ENCODE measurements at places on chromosomes 16 and 17. TPM values are rescaled to one million over a fixed set of nuclear protein-coding genes. Genes with fewer than 3 reads are reported as not detected.

GRCh38 chr16:2981177-2981898 lies 1.1 kb upstream of the PKMYT1 start:
- H3K4me1 ChIP-seq, result peaks cover 24% of the 10 kb centered on the region
- no peaks in the 10 kb centered on the region for H3K36me3 ChIP-seq
- H3K4me3 ChIP-seq, result peak overlapping the region; percentile 80
- H3K27me3 ChIP-seq, result peaks cover 6% of the 10 kb centered on the region
- peak overlapping the region; percentile 89 for H3K27ac ChIP-seq

Gene ARL5C
- total RNA-seq, result not detected

DNA sequence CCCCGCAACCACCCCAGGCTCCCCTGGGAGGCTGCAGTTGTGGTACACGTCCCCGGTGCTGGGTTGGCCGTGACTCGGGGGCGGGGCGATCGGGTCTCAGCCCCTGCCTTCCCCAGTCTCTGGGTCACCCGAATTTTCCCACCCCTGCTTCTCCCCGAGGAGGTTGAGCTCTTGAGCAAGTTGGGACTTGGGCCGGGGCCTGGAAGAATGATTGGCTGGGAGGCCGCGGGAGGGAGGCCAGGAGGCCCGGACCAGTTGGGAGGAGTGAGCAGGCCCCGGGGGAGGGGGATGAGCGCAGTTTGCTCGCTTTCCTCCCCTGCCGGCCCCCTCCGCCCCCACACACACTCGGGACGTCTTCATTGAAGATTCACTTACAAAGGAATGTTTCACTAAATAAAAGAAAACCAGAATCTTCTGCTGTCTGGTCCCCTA lies 4.5 kb upstream of the HEXIM1 start:
- H3K36me3 ChIP-seq, result no peaks in the 10 kb centered on the region
- H3K27ac ChIP-seq, result peak overlapping the region; percentile 90

DNA sequence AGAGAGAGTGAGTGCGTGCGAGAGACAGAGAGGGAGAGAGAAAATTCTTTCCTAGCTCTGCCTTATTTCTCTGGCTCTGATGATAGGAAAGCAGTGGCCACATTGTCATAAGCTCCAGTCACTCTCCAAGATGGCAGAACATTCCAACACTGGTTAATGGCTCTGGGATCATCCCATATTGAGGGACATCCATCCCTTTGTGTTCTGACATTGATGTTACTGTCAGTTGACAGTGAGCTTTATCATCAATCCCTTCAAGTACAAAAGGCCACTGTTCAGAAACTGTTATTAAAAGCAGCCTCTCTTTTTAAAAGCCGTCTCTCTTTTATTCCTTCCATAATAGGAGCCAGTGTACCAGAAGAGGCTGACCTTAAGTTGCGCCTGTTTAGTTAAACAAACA lies 1084.9 kb upstream of the RBFOX1 start:
- H3K27me3 ChIP-seq, result no peaks in the 10 kb centered on the region
- no peak overlapping the region for H3K27ac ChIP-seq
- no peaks in the 10 kb centered on the region for H3K36me3 ChIP-seq
- no peak overlapping the region for H3K4me3 ChIP-seq

DNA sequence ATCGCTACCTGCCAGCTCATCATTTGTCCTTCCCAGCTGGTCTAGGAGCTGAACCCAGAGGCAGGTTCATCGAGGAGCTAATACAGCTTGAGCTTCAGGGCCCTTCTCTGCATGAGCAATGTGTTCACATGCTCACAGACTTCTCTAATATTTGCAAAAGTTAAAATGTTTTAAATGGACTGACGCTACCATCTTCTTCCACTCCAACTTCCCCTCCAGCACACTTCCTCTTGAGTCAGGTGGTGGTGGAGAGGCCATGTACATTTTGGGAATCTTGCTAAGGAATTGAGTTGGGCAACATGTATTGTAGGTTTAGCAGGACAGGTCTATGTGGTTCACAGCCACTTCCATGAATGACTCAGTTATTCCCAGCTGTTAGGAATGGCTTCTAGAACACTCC lies 21.6 kb upstream of the RHOT1 start:
- no peak for DNase-seq
- no peak overlapping the region for H3K4me3 ChIP-seq
- no peak overlapping the region for H3K27ac ChIP-seq
- H3K36me3 ChIP-seq, result no peaks in the 10 kb centered on the region
- H3K4me1 ChIP-seq, result no peaks in the 10 kb centered on the region

- no peak overlapping the region for H3K27ac ChIP-seq
- H3K27me3 ChIP-seq, result no peaks in the 10 kb centered on the region
These were observed 207.1 kb upstream of the ASIC2 start for GRCh38 chr17:33500151-33500550.

GRCh38 chr16:10896723-10897122 lies 19.7 kb downstream of the CIITA start:
- H3K4me3 ChIP-seq, result no peak overlapping the region
- DNase-seq, result no peak
- H3K27me3 ChIP-seq, result no peaks in the 10 kb centered on the region
- H3K36me3 ChIP-seq, result no peaks in the 10 kb centered on the region
- no peaks in the 10 kb centered on the region for H3K4me1 ChIP-seq

Gene GNGT2
- not detected for total RNA-seq

Gene TMEM98
- total RNA-seq, result 1.7 TPM

DNA sequence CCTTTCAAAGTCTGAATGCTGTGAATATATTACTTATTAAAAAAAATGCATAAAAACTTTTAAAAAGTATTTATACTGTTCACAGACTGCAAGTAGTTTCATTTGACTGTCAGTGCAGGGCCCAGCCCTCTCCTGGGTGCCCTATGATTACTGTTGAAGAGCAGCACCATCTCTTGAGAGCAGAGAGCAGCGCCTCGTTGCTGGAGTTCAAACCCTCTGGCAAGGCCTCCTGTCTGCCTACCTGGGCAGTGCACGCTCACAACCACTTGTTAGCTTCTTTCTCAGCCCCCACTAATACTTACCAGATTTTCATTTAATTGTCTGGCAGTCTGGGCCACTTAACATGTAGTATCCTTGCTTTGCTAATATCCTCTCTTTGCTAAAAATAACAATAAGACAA lies 233.4 kb downstream of the PHKB start:
- peaks cover 95% of the 10 kb centered on the region for H3K36me3 ChIP-seq
- no peak for DNase-seq
- no peak overlapping the region for H3K27ac ChIP-seq
- no peak overlapping the region for H3K4me3 ChIP-seq
- no peaks in the 10 kb centered on the region for H3K4me1 ChIP-seq
- H3K27me3 ChIP-seq, result no peaks in the 10 kb centered on the region

Gene FOXN1
- total RNA-seq, result not detected

- H3K4me3 ChIP-seq, result no peak overlapping the region
- no peak for DNase-seq
- no peak overlapping the region for H3K27ac ChIP-seq
- no peaks in the 10 kb centered on the region for H3K36me3 ChIP-seq
- no peaks in the 10 kb centered on the region for H3K4me1 ChIP-seq
- peaks cover 44% of the 10 kb centered on the region for H3K27me3 ChIP-seq
These were observed 1.7 kb downstream of the ATP2C2 start for GRCh38 chr16:84369938-84370627.

Gene HCRT
- total RNA-seq, result not detected

GRCh38 chr17:27906623-27907022 lies 13.5 kb upstream of the LYRM9 start:
- no peak overlapping the region for H3K4me3 ChIP-seq
- no peaks in the 10 kb centered on the region for H3K36me3 ChIP-seq
- H3K27ac ChIP-seq, result no peak overlapping the region
- H3K27me3 ChIP-seq, result peaks cover 2% of the 10 kb centered on the region
- H3K4me1 ChIP-seq, result no peaks in the 10 kb centered on the region

DNA sequence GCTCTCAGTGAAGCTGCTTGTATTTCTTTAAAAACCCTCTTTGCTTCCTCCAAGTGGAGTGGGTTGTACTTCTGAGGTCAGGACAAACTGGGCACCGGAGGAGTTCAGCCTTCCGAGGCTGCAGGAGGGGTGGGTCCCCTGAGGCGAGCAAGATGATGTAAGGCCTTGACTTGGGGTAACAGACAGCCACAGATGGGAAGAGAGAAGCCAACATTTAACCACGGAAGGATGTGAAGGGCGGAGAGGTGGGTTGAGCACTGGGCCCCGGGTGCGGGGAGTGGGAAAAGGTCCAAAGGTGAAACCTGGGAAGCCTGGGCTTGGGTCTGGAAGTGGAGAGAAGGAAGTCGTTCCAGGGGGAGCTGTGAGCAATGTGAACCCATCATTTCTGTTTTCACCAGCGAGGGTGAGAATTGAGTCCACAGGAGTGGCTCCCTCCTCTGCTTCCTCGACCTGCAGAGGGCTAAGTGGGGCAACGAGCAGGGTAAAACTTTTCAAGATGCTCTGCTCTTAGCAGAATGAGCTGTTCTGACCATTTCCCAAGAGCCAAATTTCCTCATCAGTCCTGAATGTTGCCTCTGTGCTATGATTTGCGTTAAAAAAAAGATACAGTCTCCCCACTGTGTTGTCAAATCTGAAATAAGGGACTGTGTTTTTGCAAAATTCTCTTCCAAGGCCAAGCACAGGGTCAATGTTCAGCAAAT lies 137.7 kb upstream of the CRHR1 start:
- no peaks in the 10 kb centered on the region for H3K4me1 ChIP-seq
- no peak for DNase-seq
- H3K27me3 ChIP-seq, result peaks cover 11% of the 10 kb centered on the region
- H3K27ac ChIP-seq, result no peak overlapping the region

DNA sequence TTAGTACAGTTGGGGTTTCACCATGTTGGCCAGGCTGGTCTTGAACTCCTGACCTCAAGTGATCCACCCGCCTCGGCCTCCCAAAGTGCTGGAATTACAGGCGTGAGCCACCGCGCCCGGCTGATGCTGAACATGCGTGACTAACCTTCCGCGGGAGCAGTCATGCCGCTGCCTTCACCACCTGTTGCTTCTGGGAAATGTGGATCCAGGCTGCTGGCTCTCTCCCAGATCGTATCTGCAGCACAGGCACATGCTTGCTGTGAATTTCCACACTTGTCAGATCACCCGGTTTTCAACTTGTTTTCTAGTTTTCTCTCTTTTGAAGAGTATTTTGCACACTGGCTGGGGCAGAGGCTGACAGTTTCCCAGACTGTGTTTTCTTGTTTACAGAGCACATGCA lies 97.9 kb downstream of the ADCY9 start:
- peak; percentile 62 for DNase-seq
- H3K4me3 ChIP-seq, result no peak overlapping the region
- H3K27ac ChIP-seq, result peak overlapping the region; percentile 37

DNA sequence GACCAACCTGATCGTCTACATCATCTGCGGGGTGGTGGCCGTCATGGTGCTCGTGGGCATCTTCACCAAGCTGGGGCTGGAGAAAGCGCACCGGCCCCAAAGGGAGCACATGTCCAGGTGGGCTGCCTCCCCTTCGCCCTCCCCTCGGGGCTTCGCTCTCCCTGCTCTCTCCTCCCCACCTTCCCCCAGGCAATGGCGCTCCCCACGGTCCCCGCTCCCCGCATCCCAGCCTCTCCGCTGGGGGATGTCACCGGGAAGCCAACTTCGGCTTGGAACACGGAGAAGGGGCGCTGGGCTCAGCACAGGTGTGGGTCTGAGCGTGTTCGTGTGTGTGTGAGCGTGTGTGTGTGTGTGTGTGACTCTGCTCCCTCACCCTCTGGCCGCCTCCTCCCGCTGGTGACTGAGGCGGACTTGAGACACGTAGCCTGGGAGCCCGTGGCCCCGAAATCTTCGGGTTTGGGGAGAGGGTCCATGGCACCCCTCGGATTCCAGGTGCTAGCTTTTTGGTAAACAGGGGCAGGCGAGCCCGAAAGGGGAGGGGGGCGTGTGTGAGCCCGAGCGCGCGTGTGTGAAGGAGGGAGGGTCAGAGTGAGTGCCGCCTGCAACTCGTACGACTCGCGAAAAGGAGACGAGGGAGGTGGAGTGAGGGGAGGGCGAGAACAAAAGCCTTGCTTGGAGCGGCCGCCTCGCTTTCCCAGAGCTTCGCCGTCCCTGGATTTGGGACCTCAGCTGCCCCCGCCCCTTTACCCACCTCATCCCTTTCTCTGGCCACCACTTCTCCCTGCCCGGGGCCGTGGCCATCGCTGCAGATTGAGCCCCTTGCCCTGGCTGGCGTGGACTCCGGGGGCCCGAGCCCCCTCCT lies 1.3 kb downstream of the SHISA9 start:
- no peaks in the 10 kb centered on the region for H3K36me3 ChIP-seq
- no peaks in the 10 kb centered on the region for H3K4me1 ChIP-seq
- no peak overlapping the region for H3K27ac ChIP-seq
- DNase-seq, result no peak
- peaks cover 37% of the 10 kb centered on the region for H3K27me3 ChIP-seq

GRCh38 chr16:19281246-19281645 lies 4.3 kb upstream of the CLEC19A start:
- H3K36me3 ChIP-seq, result no peaks in the 10 kb centered on the region
- H3K27ac ChIP-seq, result no peak overlapping the region
- DNase-seq, result no peak
- H3K4me1 ChIP-seq, result no peaks in the 10 kb centered on the region
- H3K4me3 ChIP-seq, result no peak overlapping the region
- H3K27me3 ChIP-seq, result no peaks in the 10 kb centered on the region

DNA sequence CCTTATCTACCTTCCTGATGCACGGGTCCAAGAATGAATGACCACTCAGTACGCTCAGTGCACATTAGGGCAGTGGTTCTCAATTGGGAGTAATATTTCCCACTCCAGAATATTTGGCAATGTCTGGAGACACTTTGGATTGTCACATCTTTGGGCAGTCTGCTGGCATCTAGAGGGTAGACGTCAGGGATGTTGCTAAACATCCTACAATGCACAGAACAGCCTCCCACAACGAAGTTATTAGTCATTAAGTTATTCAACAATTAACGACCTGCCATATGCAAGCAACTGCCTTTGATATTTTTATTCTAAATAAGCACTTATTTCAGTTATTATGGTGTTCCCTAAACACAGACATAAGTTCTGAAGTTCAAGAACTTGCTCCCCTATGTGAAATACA lies 669.3 kb downstream of the TOX3 start:
- H3K4me1 ChIP-seq, result no peaks in the 10 kb centered on the region
- DNase-seq, result no peak
- H3K27me3 ChIP-seq, result no peaks in the 10 kb centered on the region
- no peaks in the 10 kb centered on the region for H3K36me3 ChIP-seq
- no peak overlapping the region for H3K27ac ChIP-seq

DNA sequence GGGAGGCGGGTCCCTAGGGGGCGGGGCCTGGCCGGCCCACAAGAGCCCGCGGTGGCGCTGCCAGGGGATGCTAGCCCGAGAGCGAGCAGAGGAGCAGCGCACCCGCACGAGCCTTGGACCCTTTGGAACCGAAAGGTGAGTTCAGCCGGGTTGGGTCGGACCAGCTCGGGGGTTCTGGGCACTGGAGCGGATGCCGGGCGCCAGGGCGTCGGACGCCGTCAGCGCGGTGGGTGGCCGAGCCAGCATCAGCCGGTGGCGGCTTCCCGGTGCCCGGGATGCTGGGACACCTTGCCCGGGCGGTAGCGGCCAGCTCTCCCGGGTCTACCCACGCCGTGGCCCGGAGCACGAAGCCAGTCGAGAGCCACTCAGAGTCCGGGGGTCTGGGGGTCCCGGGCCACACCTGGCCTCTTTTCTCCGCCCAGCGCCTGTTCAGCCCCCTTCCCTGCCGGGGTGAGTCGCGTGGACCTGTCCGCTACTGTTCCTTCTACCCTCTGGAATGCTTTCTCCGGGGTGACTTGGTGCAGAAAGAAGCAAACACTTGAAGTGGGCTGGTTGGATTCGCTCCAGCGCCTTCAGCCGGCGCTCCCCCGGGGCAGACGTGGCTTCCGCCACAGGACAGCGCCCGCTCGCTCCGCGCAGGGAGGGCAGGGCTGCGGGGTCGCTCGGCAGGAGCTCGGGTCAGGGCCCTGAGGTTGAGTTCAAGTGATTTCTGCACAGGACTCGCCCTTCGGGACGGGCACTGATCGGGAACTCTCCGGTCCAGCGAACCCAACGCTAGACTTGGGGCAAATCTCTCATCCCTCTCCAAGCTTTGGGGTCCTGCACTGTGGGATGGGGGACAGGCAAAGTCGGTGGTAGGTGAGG lies at the start of gene SCNN1G:
TSS of gene SCNN1G (plus strand) at position 67 of the 864 bp plus-strand sequence. CDS start 3,527 bp downstream, outside the sequence.
- H3K4me3 ChIP-seq, result peak within 1 kb of the TSS; percentile 59
- no peak within 1 kb of the TSS for H3K27ac ChIP-seq
- no peaks in the 10 kb centered on the region for H3K36me3 ChIP-seq
- peaks cover 18% of the 10 kb centered on the region for H3K27me3 ChIP-seq
- no peak for DNase-seq
- H3K4me1 ChIP-seq, result peaks cover 7% of the 10 kb centered on the region

Gene SLC16A11
- 0.78 TPM for total RNA-seq
